ENCODE measurements at places on chromosomes 4 and X.

DNA sequence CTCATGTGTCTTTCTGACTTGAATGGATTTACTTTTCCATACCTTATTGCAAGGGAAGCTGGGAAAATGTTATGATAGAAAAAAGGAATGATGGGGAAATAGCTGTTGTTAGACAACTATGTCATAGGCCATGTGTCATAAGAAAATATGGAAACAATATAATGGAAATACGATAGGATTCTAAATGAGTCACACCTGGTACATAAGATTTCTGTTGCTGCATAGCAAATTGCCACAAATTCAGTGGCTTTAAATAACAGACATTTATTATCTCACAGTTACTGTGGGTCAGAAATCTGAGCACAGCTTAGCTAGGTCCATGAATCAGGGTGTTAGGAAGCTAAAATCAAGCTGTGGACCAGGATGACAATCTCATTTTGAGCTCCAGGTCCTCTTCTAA lies 44.6 kb upstream of the ANKRD50 start:
- no peak for DNase-seq

DNA sequence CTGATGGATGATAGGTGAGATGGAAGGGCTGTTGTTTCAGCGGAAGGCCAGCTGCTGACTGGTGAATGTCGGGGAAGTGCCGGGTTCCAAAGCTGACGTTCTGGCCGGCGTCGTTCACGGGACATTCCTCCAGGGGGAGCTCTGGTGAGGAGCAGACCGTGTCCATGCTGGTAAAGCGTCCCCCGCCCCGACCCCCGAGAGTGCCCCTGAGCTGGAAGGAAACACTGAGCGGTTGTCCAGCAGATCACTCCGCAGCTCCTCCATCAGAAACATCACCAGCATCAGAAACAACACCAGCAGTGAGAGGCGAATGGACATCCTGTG lies 18.6 kb upstream of the ADRA2C start:
- no peak for DNase-seq

- DNase-seq: no peak
Observed at GRCh38 chr4:156825074-156825473, 146.5 kb downstream of the PDGFC start.

DNA sequence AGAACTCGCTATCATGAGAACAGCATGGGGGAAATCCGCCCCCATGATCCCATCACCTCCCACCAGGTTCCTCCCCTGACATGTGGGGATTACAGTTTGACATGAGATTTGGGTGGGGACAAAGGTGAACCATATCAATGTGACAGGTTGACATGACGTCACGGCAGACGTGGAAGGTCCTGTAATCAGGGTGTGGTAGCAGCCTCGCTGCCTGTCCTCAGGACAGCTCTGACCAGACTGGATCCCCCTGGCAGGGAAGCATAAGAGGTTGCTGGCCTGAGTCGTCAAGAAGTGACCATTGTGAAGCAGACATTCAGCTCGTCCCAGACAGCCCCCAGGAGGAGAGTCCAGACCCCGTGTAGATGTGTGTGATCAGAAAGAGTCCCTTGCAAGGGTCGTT lies 104.6 kb downstream of the TNIP2 start:
- no peak for DNase-seq

DNA sequence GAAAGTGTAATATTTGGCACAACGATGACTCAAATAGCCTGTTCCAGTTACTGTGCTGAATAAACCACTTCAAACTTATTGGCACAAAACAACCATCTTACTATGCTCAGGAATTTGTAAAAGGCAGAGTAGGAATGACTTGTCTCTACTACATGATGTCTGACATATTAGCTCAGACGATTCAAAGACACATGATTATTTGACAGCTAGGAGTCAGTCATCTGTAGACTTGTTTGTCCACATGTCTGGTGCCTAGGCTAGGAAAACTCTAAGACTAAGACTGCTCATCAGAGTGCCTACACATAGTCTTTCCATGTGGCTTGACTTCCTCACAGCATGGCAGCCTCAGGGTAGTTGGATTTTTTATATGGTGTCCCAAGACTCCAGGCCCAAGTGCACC lies 154.5 kb downstream of the FANCB start:
- DNase-seq: no peak

DNA sequence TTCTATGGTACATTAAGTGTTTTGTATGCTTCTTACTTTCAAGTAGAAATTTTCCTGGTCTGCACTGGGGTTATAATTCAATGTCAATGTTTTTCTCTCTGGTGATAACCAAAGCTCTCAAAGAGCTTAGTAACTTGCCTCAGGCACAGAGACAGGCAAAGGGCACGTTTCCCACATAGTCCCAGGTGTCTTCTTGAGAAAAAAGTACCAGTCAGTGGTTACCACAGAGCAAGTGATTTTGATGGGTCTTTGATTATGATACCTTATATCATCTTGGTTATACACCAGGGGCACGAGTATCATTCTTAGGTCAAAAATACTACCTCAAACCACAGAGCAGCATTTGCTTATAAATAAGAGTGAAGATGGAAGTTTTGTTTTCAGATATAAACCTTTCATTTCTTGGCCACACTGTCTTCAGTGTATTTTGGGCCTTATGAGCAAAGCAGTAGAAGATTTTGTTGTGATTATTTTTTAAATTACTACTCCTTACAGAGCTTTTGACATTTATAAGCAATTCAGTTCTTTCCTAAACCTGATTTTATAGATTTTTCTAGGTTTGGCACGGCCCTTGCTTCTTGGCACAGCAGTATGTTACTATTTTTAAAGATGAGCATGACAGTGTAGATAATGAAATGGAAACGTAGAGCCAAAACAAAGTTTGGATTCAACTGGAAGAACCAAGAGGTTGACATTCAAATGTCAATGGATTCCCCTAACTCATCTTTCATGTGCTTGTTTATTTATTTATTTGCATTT lies 85.3 kb upstream of the TLL1 start:
- DNase-seq: no peak
